LHCN-M2 (cell line): ENCODE measurements at places on chromosomes 5 and 9. TPM values are rescaled to one million over a fixed set of nuclear protein-coding genes. Genes with fewer than 3 reads are reported as not detected.

DNA sequence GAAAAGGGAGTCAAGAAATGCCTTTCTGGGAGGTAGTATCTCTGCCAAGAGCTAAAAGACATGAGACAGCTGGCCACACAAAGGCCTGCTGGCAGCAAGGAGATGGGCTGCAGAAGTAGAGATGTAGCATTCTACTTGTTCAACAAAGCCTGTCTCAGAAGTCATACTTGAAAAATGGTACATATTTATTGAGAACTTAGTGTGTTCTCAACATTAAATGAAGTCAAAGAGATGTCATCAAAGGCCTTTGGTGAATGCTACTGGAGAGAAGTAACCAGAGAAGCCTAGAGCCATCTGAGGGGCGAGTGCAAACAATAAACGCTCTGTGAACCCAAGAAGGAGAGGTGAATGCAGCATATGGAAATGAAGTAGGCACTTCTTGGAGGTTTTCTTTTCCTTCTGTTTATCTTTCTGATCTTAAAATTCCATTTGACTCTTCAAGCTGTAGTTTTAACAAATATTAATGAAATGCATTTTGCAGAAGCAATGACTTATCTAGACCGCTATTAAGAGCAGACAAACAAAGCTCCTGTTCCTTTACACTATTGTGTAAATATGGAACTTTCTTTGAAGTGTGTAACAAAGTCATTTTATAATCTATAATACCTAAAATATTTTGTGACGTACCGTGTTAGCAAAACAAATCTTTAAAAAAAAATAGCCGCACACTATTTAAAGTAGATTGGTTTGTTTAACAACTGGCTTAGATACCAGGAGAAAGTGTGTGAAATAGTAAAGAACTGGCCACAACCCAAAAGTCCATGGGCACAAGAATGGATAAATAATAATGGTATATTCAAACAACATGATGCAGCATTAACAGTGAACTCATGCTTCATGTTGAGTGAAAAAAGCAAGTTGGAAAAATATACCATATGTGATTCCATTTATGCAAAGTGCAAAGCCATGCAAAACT, 70.2 kb downstream of the ZNF608 start:
- DNase-seq: no peak

DNA sequence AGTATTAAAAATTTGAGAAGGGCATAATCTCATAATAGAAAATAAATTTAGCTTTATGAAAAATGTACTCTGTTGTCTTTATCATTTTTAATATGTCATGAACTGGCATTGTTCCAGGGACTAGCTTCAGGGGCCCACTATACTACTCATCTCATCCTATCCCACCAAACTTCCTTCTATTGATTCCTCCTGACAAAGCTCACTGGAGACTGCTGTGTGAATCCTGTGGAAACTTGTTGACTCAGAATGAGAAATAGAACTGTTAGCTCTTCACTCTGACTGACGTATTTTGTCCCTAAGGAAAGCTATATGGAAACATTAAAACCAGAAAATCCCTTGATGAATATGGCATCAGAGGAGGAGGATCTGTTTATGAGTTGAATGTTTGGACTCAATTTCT, 29.8 kb upstream of the BNIP1 start:
- no peak for DNase-seq

Gene MEGF10
- 21.0 and 26.4 TPM in 2 replicates for total RNA-seq

GRCh38 chr5:162301356-162301755, 233.8 kb downstream of the GABRG2 start:
- no peak for DNase-seq

- DNase-seq: no peak
Measured at GRCh38 chr5:172177176-172177575, 10.8 kb downstream of the STK10 start.

DNA sequence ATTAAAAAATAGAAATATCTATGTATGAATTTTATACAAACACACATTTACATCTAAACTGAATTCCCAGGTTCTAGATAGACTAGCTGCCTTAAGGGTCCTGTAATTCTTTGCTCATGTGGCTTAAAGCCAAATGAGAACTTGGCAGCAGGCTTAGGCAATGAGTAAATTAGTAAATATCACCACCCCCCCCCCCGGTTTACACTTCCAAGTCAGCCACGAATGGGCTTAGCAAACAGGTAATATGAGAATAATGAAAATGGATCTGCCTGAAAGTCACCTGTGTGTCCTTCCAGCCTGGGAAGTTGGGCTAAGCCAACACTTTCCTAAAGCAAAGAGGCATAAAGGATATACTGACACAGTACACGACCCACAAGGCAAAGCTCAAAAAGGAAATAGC, 108.6 kb downstream of the KLHL3 start:
- no peak for DNase-seq

- no peak for DNase-seq
Measured at GRCh38 chr5:88940713-88941112, 57.7 kb upstream of the MEF2C start.

DNA sequence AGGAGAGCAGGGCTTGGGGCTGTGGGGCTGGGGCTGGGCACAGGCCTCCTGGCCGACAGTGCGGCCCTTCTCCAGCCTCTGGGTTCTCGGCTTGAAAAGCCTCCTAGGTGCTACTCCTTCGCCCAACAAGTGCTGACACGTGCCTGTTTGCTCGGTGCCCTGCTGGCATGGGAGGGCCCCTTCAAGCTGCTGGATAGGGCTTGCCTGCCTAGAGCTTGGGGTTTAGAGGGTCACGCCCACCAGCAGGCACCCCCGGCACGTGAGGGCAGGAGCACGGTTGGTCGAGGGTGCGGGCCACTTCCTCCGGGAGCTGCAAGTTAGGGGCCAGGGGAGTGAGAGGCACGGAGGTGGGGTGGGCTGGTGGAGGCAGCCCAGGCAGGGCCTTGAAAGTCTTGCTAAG, 106.2 kb downstream of the RXRA start:
- DNase-seq: no peak

- no peak for DNase-seq
Measured at GRCh38 chr5:83487155-83487554, 15.6 kb downstream of the VCAN start.

- peak; percentile 78 for DNase-seq
Measured at GRCh38 chr5:157718519-157718918, 12.7 kb upstream of the THG1L start.

Gene TMEM203
- 45.7 and 50.1 TPM in 2 replicates for total RNA-seq

Gene ZNF367
- total RNA-seq: 19.6 and 21.8 TPM in 2 replicates

Gene FYB1
- total RNA-seq: not detected in 2 replicates

GRCh38 chr9:86807367-86807976, 139.8 kb downstream of the GAS1 start:
- DNase-seq: no peak

DNA sequence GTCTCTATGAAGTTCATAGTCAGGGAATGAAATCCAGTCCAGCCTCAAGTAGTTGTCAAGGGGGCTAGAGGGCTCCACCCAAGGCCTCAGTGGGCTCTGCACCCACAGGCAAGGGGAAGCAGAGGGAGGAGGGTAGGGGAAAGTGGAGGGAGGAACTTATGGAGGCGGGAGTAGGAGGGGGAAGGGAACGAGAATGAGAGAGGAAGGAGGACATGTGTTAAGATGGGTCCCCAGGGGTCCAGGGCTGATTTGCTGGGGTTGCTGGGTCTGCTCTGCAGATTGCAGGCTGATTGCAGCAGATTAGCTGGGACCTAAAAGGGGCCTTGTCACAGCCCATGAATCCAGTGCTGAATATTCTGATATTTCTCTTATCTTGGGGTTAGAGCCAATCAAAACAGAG, 166.9 kb upstream of the IL12B start:
- DNase-seq: no peak

Gene SFXN1
- total RNA-seq: 105 and 181 TPM in 2 replicates

Gene SMIM32
- not detected in 2 replicates for total RNA-seq

GRCh38 chr9:5721279-5722087, 92.6 kb downstream of the RIC1 start:
- no peak for DNase-seq

GRCh38 chr9:91221332-91221731, 140.4 kb downstream of the AUH start:
- DNase-seq: peak; percentile 72

GRCh38 chr9:27398982-27399653, 102.2 kb upstream of the EQTN start:
- DNase-seq: no peak

DNA sequence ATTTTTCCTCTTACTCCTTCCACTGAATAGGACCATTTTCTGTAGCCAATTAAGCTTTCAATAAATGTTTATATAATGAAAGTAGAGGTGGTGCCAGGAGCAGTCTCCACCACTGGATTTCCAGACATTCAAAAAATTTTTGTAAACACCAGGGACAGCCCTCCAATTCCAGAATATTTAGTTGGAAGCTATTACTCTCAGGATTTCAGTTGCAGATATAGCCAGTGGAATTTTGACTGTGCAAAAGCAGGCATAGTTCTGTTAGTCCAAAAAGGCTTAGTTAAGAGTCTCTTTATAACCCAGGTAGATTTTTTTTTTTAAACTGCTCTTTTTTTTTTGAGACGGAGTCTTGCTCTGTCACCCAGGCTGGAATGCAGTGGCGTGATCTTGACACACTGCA, 138.1 kb upstream of the DMRT1 start:
- DNase-seq: no peak

DNA sequence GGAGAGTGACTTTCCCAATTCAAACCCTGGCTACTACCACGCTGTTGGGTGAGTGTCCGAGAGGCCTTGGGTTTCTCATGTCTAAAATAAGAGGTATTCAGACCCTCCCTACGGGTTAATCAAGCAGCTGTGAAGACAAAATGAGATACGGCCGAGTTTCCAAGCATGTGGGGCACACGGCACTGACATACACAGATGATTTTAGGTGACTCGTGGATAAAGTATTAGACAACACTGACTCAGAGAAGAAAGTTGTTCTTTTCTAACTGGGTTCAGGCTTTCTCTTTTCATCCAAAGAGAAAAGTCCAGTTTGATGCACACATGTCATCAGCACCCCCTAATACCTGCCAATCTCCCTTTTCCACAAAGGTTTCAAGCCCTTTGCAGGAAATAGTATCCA, 15.6 kb downstream of the FOXI1 start:
- peak; percentile 14 for DNase-seq

Gene PKD2L2
- total RNA-seq: not detected in 2 replicates

Gene SLC25A2
- 0.17 TPM in 1 of 2 replicates, not detected in the other for total RNA-seq

GRCh38 chr5:14415024-14415697, 166.4 kb upstream of the OTULINL start:
- DNase-seq: no peak

- DNase-seq: peak; percentile 48
Measured at GRCh38 chr9:119289740-119290433, 79.3 kb downstream of the BRINP1 start.

DNA sequence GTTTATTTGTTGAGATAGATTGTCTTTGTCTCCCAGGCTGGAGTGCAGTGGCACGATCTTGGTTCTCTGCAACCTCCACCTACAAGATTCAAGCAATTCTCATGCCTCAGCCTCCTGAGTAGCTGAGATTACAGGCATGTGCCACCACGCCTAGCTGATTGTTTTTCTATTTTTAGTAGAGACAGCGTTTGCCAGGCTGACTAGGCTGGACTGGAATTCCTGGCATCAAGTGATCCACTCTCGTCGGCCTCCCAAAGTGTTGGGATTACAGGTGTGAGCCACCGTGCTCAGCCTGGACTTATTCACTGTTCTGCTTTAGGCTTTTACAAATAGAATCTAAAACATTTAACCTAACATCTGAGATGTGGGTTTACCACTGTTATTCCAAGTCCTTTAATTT, 91.3 kb downstream of the COMMD10 start:
- peak; percentile 19 for DNase-seq

DNA sequence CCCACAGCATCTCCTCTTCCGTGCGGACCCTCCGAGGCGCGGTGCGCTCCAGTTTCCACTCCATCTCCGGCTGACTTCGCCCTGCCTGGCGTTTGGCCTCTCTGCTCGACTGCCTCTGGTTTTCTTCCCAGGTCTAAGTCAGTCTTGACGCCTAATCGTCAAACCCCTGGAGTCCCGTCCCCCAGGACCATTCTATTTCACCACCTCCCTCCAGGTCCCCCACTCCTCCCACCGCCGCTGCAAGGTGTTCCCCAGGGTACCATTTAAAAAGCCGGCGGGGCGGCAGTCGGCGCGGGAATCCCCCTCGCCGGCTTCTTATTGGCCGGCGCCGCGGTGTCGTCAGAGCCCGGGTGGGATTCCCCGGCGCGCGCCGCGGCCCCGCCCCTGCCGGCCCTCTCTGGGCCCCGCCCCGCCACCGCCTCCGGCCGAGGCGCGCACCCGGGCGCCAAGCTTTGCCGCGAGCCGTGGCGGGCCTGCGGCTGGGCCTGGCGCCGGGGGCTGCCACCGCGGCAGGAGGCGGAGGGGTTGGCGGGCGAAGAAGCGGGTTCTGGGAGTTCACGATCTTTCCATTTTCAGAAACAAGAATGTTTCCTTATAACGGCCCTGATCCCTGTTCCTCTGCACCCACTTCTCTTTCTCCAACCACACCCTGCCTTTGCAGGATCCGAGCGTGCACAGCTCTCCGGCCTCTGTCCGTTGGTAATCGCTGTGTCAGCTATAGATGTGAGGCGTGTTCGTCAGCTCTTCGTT, at the start of gene CDC20B:
TSS of gene CDC20B (minus strand) at position 241 of the 750 bp plus-strand sequence. CDS start at position 64, 177 bp downstream.
- DNase-seq: peak; percentile 61

GRCh38 chr5:117262572-117263131, 688.0 kb upstream of the SEMA6A start:
- DNase-seq: no peak

DNA sequence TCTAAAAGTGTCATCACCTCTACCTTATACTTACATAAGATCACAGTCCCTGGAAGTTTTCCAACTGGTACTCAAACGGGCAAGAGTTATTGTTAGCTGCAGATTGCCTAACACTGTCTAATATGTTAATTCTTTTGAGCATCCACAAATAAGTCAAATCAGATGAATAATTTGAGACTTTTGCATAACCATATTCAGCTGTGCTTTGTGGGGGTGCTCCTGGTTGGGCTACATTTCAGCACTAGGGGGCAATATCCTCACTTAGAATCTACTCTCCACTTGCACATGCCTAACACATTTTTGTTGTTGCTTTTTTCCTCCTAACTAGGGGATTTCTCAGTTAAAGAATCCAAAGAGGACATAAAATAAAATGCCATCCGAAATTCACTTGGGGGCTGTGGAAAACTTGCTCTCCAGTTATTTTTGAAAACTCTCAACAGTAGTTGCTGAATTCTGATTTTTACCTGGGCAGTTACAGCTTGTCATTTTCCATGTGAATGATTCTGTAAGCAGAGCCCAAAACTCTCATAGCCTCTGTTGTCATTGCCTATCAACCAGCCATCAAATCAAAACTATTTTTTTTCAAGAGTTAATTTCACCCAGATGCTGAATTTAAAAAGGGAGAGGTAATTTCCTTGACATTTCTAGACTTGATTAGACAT, 71.5 kb downstream of the TRIM36 start:
- DNase-seq: peak; percentile 55

Gene SNCB
- total RNA-seq: 0.83 and 2.0 TPM in 2 replicates

DNA sequence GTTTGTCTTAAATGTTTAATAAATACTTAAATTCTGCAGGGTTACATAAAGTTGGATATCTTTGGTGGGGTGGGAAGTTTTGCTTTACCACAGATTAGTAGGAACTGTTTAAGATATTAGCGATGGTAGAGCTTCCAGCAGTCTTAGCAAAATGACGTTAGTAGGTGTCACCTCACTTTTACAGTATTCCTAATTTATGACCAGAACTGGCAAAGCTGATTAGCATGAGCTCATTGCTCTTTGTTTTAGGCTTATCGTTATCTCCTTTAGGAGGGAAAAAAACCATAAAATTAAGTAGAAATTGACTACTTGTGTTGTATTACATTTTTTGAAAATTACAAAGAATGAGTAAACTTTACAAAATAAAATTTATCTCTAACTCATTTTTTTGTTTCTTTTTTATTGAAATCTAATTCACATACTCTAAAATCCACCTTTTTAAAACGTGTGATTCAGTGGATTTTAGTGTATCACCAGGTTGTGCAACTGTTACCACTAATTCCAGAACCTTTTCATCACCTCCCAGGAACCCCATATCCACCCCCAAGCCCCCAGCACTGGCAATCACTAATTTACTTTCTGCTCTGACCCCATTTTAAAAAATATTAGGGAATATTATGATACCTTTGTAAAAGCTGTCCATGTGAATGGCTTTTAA, 129.5 kb downstream of the TRIO start:
- no peak for DNase-seq

Gene OR1Q1
- total RNA-seq: not detected in 2 replicates
